Breast epithelium (tissue), 4 donors: ENCODE measurements at places on chromosomes 7 and 10. TPM values are rescaled to one million over a fixed set of nuclear protein-coding genes. Genes with fewer than 3 reads are reported as not detected.

- no peak overlapping the region for H3K27ac ChIP-seq
- no peaks in the 10 kb centered on the region for H3K36me3 ChIP-seq
- H3K27me3 ChIP-seq, result no peaks in the 10 kb centered on the region
- no peak overlapping the region for H3K4me3 ChIP-seq
These were observed 513.8 kb downstream of the MAGI2 start for GRCh38 chr7:78939669-78940068.

DNA sequence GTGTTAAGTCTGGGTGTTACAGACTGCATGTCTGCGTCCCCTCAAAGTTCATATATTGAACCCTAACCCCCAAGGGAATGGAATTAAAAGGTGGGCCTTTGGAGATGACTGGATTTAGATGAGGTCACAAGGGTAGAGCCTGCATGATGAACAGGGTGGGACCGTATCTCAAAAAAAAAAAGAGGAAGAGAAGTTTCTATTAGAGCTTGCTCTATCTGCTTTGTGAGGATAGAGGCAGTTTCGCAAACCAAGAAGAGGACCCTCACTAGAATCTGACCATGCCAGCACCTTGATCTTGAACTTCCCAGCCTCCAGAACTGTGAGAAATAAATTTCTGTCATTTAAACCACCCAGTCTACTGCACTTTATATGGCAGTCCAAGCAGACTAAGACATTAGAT, 1.4 kb downstream of the KIN start:
- no peak for DNase-seq
- no peaks in the 10 kb centered on the region for H3K36me3 ChIP-seq
- H3K4me1 ChIP-seq, result peaks cover 6% of the 10 kb centered on the region
- H3K27me3 ChIP-seq, result no peaks in the 10 kb centered on the region
- H3K4me3 ChIP-seq, result no peak overlapping the region

DNA sequence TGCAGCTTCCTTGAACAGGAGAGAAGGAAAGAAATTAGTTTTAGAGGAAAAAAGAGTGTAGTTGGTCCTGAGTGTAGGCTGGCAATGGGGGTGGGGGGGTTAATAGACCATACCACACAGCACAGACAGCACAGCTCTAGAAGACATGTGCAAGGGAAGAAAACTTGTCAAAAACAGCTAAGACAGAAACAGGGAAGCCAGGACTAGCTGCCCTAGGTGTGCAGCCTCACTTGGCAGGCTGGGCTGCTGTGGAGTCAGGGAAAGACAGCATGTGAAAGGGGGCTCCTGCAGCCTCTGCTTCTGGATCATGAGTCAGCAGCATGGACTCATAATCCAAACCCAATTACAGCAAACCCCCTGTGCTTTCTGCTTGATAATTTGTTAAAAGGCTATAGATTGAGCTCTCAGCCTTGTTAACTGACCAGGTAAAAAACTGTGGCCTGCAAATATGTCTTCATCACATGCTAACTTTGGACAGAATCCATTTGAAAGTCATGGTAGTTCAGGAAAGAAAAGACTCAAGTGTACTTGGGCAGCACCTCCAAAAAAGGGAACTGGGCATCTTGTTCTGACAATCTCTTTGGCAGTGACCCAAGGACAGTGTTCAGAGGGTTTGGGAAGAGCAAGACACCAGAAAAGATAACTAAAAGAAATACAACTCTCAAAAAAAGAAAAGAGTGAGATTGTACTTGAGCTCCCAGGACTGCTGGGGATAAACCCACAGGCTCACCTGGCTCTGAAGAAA, 142.2 kb upstream of the VWC2 start:
- no peaks in the 10 kb centered on the region for H3K4me1 ChIP-seq
- H3K27ac ChIP-seq, result no peak overlapping the region
- no peak for DNase-seq
- no peaks in the 10 kb centered on the region for H3K36me3 ChIP-seq
- H3K4me3 ChIP-seq, result no peak overlapping the region
- no peaks in the 10 kb centered on the region for H3K27me3 ChIP-seq

- no peak overlapping the region for H3K4me3 ChIP-seq
- H3K27me3 ChIP-seq, result no peaks in the 10 kb centered on the region
- H3K27ac ChIP-seq, result no peak overlapping the region
- DNase-seq, result peak; percentile 33
These were observed 16.4 kb downstream of the ZNF783 start for GRCh38 chr7:149278396-149278795.

- H3K4me1 ChIP-seq, result no peaks in the 10 kb centered on the region
- no peaks in the 10 kb centered on the region for H3K27me3 ChIP-seq
- H3K27ac ChIP-seq, result no peak overlapping the region
- H3K4me3 ChIP-seq, result no peak overlapping the region
- H3K36me3 ChIP-seq, result no peaks in the 10 kb centered on the region
These were observed 10.8 kb downstream of the SRPK2 start for GRCh38 chr7:105377903-105378302.

DNA sequence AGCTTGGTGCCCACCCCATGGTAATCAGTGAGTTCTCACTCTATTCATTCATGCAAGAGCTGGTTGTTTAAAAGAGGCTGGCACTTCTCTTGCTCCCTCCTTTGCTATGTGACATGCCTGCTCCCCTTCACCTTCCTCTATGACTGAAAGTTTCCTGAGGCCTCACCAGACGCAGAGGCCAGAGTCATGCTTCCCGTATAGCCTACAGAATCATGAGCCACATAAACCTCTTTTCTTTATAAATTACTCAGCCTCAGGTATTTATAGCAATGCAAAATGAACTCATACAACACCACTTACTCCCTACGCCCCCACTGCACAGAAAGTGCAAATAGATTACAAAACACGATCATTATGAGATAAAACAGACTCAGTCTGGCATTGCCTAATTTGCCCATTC, 39.0 kb downstream of the SEC61G start:
- no peaks in the 10 kb centered on the region for H3K4me1 ChIP-seq
- no peak overlapping the region for H3K27ac ChIP-seq
- no peaks in the 10 kb centered on the region for H3K36me3 ChIP-seq
- H3K4me3 ChIP-seq, result no peak overlapping the region
- DNase-seq, result no peak

DNA sequence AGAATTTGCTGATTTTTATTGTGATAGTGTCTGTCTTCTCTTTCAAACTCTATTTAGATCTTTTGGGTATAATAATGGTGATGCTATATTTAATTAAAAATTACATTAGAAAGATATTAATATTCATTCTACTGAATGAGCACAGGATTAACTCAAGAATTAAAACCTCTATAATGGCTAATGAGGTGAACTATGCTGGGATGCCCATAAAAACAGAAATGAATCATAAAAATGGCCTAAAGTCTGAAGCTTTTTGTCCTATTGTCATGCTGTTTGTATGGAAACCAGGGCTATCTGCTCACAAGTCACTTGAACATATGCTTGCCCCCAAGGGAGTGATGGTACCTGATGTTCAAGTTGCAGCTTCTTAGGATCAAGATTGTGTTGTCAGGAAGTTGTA, 76.2 kb upstream of the ICA1 start:
- no peaks in the 10 kb centered on the region for H3K36me3 ChIP-seq
- H3K27ac ChIP-seq, result no peak overlapping the region
- no peak overlapping the region for H3K4me3 ChIP-seq
- no peaks in the 10 kb centered on the region for H3K27me3 ChIP-seq
- no peak for DNase-seq

- no peak overlapping the region for H3K27ac ChIP-seq
- no peaks in the 10 kb centered on the region for H3K36me3 ChIP-seq
- H3K27me3 ChIP-seq, result no peaks in the 10 kb centered on the region
- H3K4me3 ChIP-seq, result no peak overlapping the region
These were observed 20.0 kb downstream of the LAMB1 start for GRCh38 chr7:107982918-107983389.

- H3K36me3 ChIP-seq, result peaks cover 8% of the 10 kb centered on the region
- no peak overlapping the region for H3K27ac ChIP-seq
- DNase-seq, result no peak
- no peak overlapping the region for H3K4me3 ChIP-seq
- H3K4me1 ChIP-seq, result no peaks in the 10 kb centered on the region
These were observed 42.4 kb downstream of the ZNF487 start for GRCh38 chr10:43479275-43479674.

- no peaks in the 10 kb centered on the region for H3K36me3 ChIP-seq
- no peaks in the 10 kb centered on the region for H3K27me3 ChIP-seq
- no peak for DNase-seq
- H3K4me3 ChIP-seq, result no peak overlapping the region
- no peaks in the 10 kb centered on the region for H3K4me1 ChIP-seq
- no peak overlapping the region for H3K27ac ChIP-seq
These were observed 246.2 kb downstream of the SEC23IP start for GRCh38 chr10:120138689-120139088.

VGF gene
- 0.16 TPM for total RNA-seq

FGL2 gene
- 62.1 TPM for total RNA-seq

MRPS24 gene
- total RNA-seq, result 75.4 TPM

TPK1 gene
- total RNA-seq, result 9.8 TPM

HOXA1 gene
- 0.44 TPM for total RNA-seq
